GM12865 (cell line): ENCODE measurements at places on chromosomes 4 and X.

- DNase-seq = no peak
These were observed 20.6 kb downstream of the CLIC2 start for GRCh38 chrX:155313766-155314165.

GRCh38 chrX:23694606-23695005 is 27.3 kb downstream of the PRDX4 start:
- DNase-seq = peak; percentile 63

DNA sequence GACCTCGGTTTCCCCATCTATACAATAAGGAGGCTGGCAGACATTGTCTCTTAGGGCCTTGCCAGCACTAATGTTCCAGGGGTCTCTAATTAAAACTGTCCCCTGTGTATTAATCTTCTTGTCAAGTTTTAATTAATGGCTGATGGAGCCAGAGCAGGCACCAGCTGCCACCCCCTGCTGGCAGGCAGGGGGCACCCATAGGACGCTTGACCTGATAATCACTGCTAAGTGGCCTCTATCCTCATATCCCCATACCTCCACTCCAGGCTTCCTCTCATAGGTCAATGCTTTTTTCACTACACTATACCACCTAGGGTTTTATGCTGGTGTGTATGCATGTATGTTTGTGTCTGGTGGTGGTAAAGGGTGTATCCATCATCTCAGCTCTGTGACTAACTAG is 89.4 kb downstream of the EFNB1 start:
- DNase-seq = no peak

DNA sequence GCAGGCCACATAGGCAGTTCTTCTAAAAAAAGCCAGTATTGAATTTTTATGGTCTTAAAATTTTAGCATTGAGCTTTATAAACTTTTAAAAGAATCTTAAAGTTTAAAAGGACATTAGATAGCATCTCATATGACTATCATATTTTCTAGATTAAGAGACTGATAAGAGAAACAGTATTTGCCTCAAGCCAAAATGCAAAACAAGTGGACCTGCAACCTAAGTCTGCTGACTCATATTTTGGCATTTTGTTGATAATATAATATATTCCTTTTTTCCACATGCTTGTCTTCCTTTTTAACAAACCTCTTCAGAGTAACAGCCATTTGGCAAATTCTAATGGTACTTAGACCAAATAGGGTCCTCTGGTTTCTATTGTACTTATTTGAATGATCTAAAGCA is 328.5 kb upstream of the GALNTL6 start:
- no peak for DNase-seq

- DNase-seq = peak; percentile 57
These were observed 221.5 kb upstream of the NDST4 start for GRCh38 chr4:115334736-115335411.

DNA sequence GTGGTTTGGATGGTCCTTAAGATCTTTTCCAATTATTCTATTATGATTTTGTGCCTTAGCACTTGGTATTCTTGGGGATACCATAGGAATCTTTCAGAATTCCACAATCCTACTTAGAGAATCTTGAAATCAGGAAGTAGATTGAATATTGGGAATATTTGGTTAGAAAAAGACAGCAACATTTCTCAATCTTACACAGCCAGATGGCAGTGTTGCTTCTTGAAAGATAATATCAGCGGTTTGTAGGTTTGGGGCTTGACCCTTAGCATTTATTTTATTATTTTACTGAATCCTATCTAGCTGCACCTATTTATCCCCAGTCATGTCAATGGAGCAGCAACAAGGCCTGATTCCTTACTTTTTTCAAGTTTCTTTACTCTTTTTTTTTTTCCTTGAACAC is 28.6 kb downstream of the MAGEB1 start:
- no peak for DNase-seq

- DNase-seq = peak; percentile 85
These were observed 119.2 kb downstream of the IRF2 start for GRCh38 chr4:184355111-184355604.

- no peak for DNase-seq
These were observed 58.9 kb upstream of the FAM9C start for GRCh38 chrX:13103188-13103913.
